ENCODE measurements at places on chromosomes 2 and 18. TPM values are rescaled to one million over a fixed set of nuclear protein-coding genes. Genes with fewer than 3 reads are reported as not detected.

GRCh38 chr2:239171643-239172042 lies 229.2 kb downstream of the HDAC4 start:
- DNase-seq: no peak

AKAIN1 gene
- total RNA-seq: not detected

DNA sequence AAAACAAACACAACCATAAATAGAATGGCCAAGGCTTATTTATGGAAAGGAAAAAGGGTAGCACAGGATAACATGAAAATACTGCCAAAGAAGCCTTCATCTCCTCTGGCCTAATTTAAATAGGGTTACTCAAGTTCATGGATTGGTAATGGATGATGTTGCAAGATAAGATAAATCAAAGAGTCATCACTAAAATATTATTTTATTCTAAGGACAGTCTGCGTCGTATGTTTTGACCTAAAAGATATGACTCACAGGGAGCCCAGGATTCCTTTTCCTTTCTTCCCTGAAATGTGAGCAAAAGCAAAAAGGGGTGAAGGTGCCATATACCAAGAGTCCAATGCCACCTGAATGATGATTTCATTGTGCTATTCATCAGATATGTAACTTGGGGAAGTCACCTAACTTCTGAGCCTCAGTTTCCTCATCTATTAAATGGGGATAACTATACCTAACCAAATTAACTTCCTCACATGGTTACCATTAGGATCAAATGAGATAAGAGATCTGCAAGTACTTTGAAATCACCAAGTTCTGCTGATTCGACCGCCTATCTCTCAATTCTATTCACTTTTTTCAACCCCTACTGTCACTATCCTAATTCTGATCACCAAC lies 137.7 kb downstream of the THADA start:
- DNase-seq: no peak

SLC8A1 gene
- 82.9 TPM for total RNA-seq

- no peak for DNase-seq
Measured at GRCh38 chr18:48754993-48755473, 195.7 kb downstream of the SMAD7 start.

CFC1 gene
- not detected for total RNA-seq

DNA sequence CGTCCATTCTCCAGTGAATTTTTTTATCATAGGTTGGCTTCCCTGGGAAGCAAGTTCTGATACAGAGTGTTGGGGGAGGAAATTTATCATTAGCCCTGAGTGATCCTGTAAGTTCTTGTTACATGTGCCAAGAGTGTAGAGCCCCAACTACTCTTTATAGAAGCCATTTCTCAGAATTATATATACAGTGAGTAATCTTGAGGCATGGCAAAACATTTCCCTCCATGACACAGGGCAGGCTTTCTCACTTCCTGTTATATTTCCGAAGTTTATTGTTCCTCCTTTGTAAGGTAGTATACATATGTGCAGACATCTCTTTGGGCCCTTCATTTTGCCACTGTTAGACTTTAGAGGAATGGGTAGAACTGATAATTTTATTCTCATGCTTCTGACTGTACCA lies 484.7 kb upstream of the NRXN1 start:
- DNase-seq: no peak

DNA sequence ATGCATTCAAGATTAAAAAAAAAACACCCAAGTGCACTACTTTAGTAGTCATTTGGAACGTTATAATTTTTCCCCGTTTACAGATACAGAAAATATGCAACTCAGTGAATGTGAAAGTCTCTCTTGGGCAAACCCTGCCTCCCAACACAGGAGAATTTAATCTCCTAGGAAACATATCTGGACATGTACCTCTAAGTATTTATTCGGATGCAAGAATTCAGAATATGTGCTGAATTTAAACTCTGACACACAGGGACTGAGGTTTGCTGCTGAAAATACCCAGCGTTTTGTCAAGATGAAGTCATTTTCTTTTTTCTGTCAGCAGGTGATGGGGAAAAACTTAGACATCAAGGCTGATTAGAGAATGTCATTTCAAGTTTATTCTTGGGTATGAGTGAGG lies 105.4 kb downstream of the ACKR3 start:
- DNase-seq: no peak
